ENCODE measurements at places on chromosomes 2 and 18.

DNA sequence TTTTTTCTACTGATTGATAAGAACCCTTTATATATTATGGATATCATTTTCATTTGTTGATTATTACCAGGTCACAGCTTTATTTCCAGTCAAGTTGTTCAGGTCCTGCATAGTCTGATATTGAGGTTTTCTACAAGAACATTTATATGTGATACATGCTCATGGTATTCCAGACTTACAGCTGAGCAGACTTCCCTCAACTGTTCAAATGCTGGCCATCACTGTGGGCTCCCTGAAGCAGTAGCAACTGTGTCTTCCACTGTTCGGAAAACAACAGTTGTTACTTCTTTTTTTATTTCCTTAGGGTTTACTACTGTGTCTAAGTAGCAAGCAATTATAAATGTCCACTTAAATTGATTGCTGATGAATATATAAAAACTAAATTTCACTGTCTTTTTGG lies 79.5 kb downstream of the DGKD start:
- DNase-seq = no peak

GRCh38 chr2:1662606-1663180 lies 81.6 kb downstream of the PXDN start:
- DNase-seq = no peak

GRCh38 chr2:132875193-132875592 lies 205.2 kb upstream of the LYPD1 start:
- DNase-seq = no peak

DNA sequence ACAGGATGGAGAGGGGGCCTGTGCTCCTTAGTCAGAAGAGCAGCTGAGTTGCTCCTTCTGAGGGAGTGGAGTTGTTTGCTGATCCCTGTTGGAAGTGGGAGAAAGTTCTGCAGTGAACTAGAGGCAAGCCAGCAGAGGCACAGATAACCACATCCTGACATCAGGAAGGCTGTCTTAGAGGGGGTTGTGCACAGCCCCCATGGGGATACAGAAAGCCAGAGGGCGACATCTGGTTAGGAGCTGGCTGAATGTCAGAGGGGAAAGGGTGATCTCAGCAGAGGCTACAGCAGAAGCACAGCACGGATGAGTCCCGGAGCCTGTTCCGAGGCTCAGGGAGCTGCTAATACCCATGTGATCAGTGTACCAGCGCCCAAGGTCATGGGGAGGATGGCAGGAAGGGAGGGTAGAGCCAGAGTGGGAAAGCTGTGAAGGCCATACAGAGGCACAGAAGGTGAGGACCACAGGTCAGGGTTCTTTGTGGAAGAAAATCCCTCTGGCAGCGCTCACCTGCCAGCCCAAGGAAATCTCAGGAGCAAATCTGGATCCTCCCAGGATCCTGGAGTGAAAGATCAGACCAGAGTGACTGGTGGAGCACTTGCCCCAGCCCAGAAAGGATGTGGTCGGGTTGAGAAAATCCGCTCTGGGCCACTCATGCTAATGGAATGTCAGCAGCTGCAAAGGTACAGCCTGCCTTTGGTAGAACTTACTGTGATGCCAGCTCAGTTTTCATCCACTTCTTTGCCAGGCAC lies 111.8 kb downstream of the STPG4 start:
- no peak for DNase-seq

GRCh38 chr18:3605954-3606443 lies 156.0 kb downstream of the TGIF1 start:
- no peak for DNase-seq

DNA sequence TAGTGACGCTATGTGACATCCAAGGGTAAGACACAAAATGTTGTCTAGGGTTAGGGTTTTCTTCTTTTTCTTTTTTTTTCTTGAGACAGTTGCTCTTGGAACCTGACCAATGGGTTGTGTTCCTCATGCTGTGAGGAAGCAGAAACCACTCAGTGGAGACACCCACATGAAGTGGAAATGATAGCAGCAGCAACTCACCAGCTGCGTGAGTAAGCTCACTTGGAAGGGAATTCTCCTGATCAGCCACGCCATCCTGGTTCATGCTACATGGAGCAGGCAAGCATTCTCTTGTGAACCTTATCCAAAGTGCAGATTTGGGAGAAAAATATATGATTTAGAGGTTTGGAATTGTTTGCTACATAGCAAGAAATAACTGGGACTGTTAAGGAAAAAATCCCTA lies 863.7 kb downstream of the EPHA4 start:
- no peak for DNase-seq

DNA sequence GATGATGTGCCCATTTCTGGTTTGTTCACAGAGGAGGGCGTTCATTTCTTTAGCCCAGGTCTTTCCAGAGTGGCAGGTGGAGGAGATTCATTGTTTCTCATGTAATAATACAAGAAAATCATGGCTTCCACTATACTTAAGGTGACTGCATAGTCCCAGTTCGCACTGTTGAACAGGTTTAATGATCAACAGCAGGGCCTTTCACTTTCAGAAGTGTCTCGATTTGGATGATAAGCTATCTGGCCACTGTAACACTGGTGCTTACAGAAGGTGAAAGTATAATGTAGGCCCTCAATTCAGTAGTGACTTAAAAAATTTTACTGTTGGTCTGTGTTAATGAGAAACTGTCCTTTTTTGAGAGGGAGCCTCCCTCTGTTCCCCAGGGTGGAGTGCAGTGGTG lies 1.4 kb downstream of the RMC1 start:
- no peak for DNase-seq

- no peak for DNase-seq
These were observed 166.8 kb upstream of the RAB6C start for GRCh38 chr2:129812654-129813053.

GRCh38 chr2:16774091-16774490 lies 108.5 kb upstream of the CYRIA start:
- no peak for DNase-seq

- DNase-seq = no peak
These were observed 191.6 kb upstream of the AGAP1 start for GRCh38 chr2:235302263-235302662.

GRCh38 chr2:226969417-226970080 lies 133.7 kb downstream of the RHBDD1 start:
- no peak for DNase-seq

GRCh38 chr2:9693196-9693491 lies 62.3 kb upstream of the YWHAQ start:
- DNase-seq = no peak

DNA sequence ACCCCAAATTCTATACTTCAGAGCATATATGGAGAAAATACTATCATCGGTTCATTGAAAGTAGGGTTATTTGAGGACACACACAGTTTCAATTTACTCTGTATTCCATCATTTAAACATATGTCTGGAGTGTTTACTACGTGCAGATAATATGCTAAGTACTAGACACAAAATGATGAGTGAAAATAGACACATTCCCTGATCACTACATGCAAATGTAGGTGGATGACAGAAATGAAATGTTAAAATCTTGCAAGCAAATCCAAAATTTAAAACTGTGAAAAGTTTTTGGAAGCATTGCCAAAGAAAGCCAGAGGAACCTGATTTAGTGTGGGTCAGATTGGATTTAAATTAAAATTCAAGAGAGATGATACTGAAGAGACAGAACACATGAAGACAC lies 1106.6 kb downstream of the CBLN2 start:
- DNase-seq = no peak

All from NCI-H1092 treated with DMSO at 0.1 percent for 48 hours (cell line).